Stimulated activated CD8-positive, alpha-beta memory T cell treated with anti-CD3 and anti-CD28 coated beads, Interleukin-4, amount 100 ng/mL, for 4 hours (primary cell): ENCODE measurements at places on chromosomes 13 and 19.

DNA sequence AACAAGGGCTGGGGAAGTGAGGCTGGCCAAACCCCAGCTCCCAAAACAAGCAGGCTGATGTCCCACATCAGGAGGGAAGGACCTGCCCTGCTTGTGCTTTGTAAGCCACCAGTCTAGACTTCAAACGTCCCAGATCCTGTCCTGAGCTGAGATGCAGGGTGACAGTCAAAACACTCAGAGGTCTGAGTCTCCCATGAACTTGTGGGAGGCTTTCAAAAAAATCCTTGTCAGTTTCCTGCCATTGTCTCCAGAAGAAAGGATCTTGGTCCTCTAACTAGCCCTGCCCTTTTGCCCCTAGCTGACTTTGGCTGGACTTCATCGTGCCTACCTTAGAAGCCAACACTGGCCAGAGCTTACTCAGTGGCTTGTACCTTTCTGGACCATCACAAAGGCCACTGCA lies 43.3 kb downstream of the DZIP1 start:
- no peak for DNase-seq

DNA sequence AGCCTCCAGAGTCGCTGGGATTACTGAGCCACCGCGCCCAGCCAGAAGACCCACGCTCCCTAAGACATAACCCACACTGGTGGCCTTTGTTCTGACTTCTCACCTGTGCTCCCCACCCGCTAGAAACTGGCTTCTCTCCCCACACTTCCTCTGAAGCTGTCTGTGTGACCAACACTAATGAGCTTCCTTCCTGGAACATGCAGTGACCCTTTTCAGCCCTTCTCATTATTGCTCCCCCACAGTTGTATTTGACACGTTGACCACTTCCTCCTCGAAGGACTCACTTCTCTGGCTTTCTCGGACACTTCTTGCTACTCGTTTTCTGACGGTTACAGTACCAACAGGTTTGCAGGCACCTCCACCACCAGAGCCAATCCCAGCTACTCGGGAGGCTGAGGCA lies 10.9 kb downstream of the NCR1 start:
- no peak for DNase-seq

GRCh38 chr19:27901078-27901477 lies 1311.9 kb downstream of the UQCRFS1 start:
- DNase-seq: no peak

- no peak for DNase-seq
These were observed 133.5 kb upstream of the IRS2 start for GRCh38 chr13:109919715-109920375.

- DNase-seq: no peak
These were observed at the start of gene ARHGEF18 for GRCh38 chr19:7348587-7349230. ARHGEF18 (plus strand) TSS chr19:7348937; CDS start chr19:7362891, 13,954 bp downstream.

- DNase-seq: no peak
These were observed 180.3 kb downstream of the SHISA2 start for GRCh38 chr13:25871389-25872125.

DNA sequence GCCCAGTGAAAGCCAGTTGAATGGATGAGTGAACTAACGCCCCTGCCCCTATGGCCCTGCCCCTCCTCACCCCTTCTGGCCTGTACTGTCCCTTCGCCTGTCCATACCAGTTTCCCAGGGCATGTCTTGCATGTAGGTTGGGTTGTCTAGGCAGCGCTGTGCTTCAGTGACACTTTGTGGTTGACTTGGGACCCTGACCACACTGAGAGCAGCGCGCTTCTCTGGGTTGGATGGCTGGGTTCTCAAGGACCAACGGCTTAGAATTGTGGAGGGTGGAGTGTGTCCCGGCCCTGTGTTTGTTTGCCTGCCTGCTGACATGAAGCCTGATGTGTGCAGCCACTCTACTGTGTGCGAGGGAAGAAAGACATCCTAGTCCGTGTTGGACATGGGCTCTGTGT lies 15.8 kb downstream of the GATAD2A start:
- no peak for DNase-seq

DNA sequence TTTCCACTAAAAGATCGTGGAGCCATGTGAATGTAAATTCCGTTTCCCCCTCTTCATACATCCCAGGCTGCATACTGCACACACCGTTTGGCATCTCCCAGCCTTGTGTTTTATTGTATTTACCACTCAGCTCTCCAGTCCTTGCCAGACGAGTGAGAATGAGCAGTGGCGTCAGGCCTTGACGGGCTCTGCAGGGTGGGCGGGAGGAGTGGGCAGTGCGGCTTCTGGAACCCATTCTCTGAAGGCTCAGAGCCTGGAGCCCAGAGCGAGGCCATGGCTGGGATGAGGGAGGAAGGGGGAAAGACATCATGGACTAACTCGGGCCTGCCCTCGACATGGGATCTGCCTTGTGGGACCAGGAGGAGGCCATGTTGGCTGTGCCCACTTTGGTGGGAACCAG lies 25.1 kb downstream of the BICRA start:
- DNase-seq: no peak

DNA sequence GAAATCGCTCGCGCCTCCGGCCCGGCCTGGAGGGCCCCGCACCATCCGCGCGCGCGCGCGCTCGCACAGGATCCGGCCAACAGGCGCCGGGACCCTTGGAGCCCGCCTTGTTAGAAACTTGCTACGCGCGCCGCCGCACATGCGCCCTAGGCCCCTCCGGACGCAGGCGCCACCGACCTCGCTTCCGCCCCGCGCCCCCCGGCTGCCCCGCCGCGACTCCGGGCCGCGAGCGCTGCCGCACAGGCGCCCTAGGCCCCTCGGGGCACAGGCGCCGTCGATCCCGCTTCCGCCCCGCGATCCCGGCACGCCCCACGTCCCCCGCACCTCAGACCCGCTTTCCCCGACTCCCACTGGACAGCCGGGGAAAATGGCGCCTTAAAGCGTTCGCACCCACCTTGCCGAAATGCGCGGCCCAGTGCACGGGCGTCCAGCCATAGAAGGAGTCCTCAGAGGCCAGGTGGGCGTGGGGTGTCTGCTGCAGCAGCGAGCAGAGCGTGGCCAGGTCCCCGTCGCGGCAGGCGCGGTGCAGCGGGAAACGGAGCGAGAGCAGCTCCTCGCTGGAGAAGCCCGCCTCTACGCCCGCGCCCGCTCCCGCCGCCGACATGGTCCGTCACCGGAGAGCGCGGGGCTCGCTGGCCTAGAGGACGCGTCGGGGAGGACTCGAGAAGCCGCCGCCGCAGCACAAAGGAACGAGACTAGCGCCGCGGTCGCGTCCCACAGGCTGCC lies 375 bp downstream of the ANKRD10 start:
- peak; percentile 59 for DNase-seq

GRCh38 chr13:87331178-87331577 lies 340.0 kb upstream of the SLITRK5 start:
- DNase-seq: no peak

DNA sequence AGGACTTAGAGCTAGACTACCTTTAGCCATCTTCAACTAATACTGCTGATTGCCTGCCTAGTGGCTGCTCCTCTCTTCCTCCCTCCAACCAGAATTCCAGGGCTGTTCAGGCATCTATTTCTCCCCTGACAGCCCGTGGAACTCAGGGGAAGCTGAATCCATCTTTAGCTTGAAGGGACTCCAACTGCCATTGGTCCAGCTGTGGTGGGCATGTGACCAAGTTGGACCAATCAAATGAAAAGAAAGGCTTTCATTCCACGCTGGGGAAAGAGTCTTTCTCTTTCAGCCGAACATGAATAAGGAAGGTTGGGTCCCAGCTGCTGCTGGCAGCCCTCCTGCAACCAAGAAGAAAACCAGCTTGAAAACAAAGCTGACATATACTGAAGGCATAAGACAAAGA lies 168.5 kb upstream of the OBI1 start:
- DNase-seq: no peak

GRCh38 chr19:903266-903797 lies 9.7 kb downstream of the R3HDM4 start:
- no peak for DNase-seq

DNA sequence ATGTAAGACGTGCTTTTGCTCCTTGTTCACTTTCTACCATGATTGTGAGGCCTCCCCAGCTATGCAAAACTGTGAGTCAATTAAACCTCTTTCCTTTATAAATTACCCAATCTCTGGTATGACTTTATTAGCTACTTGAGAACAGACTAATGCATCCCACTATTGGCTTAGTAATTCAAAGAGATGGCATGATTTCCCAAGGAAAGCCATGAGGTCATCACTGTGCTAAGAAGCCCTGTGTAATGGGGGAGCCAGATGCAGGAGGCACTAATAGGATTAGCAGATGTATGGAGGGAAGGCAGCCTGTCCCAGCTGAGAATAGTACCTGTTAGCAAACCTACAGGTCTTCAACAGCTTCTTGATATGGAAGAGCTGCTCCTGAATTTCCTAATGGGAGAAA lies 38.1 kb downstream of the RUBCNL start:
- DNase-seq: no peak

DNA sequence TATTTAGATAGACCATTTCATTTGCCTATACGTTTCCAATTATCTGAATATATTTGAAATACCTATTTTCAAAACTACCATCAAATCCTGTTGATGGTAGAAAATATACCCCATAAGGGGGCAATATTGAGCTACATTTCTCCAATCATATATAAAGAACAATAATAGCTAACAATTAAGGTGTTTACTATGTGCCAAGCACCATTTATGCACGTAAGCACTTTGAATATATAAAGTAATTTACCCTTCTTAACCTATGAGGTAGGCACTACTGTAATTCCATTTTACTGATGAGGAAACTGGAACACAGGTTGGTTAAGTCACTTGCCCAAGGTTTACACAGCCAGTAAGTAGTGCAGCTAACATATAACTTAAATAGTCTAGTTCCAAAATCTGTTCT lies 79.2 kb downstream of the UBL3 start:
- DNase-seq: no peak

- DNase-seq: no peak
These were observed 50.7 kb downstream of the KLF2 start for GRCh38 chr19:16375157-16375935.

DNA sequence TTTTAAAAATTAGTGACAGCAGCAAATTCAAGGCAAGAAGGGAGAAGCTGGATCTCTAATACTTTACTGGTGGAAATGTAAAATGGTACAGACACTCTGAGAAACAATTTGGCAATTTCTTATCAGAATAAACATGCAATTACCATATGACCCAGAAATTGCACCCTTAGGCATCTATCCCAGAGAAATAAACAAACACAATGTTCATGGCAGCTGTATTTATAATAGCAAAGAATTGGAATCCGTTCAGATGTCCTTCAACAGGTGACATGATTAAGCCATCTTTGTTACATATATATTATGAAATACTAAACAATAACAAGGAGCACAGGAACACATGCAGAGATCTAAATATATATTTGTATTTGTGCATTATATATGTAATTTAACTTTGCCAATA lies 756.5 kb downstream of the SLITRK1 start:
- no peak for DNase-seq

DNA sequence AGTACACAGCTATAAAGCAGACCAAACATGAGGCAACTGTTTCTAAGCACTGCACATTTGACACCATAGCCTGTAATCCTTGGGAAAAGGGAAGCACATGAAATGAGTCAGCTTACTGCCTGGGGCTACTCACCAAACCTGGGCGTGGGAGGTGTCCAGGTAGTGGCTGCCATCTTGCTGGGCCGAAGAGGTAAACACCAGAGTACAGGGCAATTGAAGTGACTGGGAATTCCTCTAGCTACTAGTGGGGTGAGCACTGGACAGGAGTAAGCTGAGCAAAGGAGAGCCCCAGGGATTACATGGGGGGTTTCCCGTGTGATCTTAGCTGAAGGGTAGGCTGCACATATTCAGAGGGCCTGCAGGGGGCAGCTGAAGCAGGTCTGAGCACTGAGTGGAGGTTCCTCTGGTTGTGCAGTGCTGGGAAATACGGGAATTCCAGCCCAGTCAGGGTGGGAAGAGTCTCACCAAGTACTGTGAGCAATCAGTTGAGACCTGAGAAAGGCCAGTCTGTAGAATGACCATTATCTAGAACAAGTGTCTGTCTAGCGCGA lies 140.5 kb downstream of the SLC7A1 start:
- DNase-seq: no peak

GRCh38 chr19:18742324-18742723 lies 48.8 kb downstream of the COMP start:
- no peak for DNase-seq

GRCh38 chr13:35714588-35715377 lies 238.3 kb upstream of the MAB21L1 start:
- DNase-seq: no peak

DNA sequence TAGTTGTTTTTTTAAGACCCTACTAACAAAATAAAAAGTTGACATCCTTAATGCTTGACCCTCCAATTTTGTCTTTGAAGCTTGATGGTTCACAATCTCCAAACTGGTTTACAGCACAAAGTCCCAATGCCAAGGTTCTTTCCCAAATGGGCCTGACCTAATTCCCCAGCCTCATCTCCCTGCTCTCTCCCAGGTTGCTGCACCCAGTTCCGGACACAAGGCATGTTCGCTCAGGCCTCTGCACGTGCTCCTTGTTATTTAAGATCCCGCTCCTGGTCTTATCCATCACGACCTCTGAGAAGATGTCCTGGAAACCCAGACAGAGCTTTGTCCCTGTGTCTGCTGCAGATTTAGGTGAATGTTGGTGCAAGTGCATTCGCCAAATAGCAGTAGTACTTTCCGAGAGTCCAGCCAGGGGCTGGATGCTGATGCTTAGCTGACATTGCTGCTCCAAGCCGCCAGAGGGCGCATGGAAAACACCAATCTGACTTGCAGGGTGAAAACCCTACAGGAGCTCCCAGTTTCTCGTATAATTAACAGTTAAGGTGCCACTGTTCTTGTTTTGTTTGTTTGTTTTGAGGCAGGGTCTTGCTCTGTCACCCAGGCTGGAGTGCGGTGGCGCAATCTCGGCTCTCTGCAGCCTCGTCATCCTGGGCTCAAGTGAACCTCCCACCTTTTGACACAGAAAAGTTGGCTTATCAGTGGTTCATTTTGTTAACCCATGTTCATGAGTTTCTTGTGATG lies 18.5 kb downstream of the LYPD3 start:
- DNase-seq: peak; percentile 60

GRCh38 chr19:54305141-54305540 lies 7.8 kb downstream of the LILRA5 start:
- DNase-seq: no peak

- DNase-seq: no peak
These were observed 38.2 kb downstream of the ATP12A start for GRCh38 chr13:24718192-24718965.

DNA sequence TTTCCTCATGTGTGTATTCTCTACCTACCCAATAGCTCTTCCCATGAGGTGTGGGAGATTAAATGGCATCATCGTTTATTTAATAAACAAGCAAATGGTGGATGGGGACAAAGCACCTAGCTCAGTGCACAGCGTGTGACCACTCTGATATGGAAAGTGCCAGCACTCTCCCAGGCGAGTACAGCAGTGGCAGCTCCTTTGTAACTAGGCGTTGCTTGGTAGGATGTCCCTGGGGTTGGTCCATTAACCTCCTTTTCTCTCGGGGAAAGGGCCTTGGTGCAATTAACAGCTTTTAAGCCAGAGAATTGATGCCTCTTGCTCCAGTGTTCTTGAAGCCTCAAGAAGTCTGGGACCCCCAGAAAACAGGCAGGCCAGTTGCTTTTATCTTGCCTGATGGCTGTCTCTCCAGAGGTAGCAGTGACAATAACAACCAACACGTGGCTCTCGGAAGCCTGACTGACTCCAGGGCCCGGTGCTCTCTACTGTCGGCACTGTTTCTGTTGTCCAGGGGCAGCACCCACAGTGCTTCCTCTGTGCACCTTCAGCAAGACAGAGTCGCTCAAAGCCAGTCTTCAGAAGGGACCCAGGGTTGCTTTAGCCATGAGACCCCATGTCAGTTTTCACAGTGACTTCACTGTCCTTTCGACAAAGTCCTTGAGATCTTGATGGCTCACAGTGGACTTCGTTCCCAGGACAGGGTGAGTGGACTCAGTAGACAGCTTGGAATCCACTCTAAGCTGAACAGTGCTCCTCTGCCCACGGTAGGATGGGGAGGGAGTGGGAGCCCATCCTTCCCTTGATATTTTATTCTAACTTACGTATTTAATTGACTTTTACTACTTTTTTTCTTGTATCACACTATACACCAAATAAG lies 33.9 kb upstream of the NPAS1 start:
- no peak for DNase-seq
